Suppressor macrophage treated with lipopolysaccharide for 4 hours (primary cell): ENCODE measurements at places on chromosomes 7 and 10.

- DNase-seq = no peak
Observed at GRCh38 chr7:108132551-108133265, 2.5 kb upstream of the LAMB4 start.

DNA sequence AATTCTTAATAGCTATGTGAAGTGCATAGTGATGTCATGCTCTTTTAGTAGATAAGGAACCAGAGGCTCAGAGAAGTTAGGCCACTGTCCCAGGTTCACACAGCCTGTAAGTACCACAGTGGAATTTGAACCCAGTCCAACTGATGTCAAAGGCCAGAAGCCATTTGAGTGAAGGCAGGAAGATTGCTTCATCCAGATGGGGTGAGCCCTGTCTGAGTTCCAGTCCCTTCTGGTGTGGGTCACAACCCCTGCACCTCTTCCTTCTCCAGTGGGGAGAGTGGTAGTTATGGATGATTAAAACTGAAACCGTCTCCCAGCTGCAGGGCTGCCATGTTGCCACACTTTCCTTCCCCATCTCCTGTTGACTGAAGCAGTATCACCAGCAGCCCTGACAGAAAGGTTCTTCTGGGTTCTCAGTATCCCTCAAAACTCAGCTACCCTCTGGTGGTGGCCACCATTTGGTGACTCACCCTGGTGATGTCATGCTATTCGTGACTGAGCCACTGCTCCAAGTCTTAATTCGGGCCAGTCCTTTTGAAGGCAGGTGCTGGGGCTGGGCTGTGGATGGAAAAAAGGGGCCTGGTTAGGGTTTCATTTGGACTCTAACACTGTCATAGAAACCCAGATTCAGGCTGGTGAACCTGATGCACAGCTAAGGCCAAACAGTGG lies 1.5 kb upstream of the C10orf95 start:
- DNase-seq = peak; percentile 95

- DNase-seq = no peak
Observed at GRCh38 chr7:27119412-27119911, 11.1 kb downstream of the HOXA4 start.

DNA sequence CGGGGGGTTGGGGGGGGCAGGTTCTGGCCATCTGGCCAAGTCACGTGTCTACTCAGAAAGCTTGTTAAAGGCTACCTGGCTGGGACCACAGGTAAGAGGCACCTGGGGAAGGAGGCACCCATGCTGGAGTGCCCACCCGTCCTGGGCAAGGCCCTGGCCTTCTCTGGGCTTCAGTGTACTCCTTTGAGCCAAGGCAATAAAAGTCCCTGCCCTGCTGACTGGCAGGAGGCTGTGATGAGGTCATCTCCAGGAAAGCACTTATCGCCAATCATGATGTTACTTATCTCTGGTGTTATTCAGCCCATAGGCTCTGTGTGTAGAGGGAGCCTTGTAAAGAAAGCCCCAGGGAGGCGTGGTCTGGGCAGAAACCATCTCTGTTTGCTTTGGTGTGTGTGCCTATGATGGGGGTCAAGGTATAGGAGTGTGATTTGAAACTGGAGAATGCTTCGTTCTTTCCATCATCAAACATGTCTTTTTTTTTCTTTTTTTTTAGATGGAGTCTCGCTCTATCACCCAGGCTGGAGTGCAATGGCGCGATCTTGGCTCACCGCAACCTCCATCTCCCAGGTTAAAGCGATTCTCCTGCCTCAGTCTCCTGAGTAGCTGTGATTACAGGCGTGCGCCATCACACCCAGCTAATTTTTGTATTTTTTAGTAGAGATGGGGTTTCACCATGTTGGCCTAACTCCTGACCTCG lies 2.5 kb upstream of the CLDN4 start:
- peak; percentile 57 for DNase-seq

DNA sequence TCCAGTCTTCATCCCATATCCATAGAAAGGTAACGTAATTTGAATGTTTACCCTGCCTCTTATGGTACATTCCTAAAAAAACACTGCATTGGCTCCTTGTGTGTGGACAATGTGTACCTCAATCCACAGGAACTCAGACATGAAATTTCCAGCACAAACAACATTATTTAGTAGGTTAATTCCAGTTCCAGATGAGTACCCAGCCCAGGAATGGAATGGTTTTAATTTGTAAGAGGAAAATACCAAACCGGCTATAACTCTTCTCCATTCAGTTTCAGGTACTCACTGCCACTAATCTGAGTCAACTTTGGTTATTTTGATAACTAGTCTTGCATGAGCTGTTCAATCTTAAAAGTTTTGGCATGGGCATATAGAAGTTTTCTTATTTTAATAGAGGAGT lies 39.0 kb downstream of the TFPI2 start:
- no peak for DNase-seq

DNA sequence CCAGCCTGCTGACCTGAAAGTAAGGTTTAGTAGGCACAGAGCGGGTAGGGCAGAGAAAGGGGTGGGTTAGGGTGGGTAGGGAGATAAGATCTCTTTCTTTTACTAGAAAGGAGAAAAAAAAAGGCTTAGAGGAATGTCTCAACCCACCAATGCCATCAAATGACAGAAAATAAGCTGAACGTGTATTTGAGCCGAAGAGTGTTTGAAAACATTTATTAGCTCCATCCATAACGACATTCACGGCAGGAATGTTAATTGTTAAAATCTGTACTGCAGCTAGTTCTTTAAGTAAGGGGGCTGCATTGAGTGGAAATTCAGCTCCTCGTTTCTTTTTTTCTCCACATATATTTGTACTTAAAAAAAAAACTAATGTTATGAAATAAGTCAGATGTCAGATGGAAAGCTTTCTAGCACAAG lies 63.7 kb upstream of the ARID5B start:
- DNase-seq = no peak

- DNase-seq = no peak
Observed at GRCh38 chr10:10623958-10624566, 393.6 kb upstream of the CELF2 start.

DNA sequence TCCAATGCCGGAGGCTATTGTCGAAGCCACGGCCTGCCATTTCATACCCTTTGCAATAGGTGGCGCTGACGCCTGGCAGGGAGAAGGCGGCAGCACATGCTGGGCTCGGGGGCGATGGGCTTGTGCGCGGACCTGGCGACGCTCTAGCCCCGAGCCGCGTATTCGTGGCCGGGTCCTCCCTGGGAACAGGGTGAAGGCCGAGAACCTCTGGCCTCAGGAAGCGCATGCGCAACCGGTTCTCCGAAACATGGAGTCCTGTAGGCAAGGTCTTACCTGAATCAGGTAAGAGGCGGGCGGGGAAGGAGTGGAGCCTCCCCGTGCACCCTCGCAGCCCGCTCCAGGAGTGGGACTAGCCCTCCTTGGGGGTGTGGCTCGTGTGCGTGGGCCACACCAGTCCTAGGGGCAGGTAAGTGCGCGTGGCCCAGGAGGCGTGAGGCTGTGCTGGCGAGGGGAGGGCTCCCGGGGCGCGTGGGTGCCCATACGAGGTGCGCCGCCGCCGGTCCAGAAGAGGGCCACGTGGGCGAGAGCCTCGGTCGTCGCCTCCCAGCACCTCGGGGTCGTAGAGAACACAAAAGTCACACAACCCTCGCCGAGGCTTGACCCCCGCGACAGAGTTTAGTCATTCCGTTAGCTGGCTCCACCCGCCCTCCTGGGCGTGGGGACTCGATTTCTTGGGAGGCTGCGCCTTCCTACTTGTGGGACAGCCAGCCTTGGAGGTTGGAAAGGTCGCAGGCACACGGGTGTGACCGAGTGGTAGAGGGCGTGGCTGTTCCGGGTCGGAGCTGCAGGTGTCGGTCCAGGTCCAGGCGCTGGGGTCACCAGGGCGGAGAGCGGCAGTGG lies 5.6 kb upstream of the MEST start:
- peak; percentile 60 for DNase-seq

DNA sequence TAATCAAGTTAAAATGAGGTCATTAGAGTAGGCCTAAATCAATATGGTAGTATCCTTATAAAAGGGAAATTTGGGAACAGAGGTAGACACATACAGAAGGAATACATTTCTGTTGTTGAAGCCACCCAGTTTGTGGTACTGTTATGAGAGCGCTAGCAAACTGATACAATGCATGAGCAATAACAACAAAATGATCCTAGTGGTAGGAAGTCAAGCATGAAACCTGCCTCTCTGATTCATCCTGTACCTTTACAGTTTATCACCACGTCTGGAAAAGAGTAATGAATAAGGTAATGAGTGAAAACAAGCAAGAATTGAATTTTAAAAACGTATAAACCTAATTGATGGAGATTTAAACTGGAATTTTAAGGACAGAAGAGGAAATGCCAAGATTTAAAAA lies 217.2 kb downstream of the PCLO start:
- no peak for DNase-seq

GRCh38 chr7:111012799-111013675 lies 77.9 kb upstream of the LRRN3 start:
- peak; percentile 11 for DNase-seq

- no peak for DNase-seq
Observed at GRCh38 chr10:123669886-123670285, 3.7 kb downstream of the GPR26 start.

- DNase-seq = peak; percentile 36
Observed at GRCh38 chr7:129845972-129846327, 106.8 kb downstream of the UBE2H start.

DNA sequence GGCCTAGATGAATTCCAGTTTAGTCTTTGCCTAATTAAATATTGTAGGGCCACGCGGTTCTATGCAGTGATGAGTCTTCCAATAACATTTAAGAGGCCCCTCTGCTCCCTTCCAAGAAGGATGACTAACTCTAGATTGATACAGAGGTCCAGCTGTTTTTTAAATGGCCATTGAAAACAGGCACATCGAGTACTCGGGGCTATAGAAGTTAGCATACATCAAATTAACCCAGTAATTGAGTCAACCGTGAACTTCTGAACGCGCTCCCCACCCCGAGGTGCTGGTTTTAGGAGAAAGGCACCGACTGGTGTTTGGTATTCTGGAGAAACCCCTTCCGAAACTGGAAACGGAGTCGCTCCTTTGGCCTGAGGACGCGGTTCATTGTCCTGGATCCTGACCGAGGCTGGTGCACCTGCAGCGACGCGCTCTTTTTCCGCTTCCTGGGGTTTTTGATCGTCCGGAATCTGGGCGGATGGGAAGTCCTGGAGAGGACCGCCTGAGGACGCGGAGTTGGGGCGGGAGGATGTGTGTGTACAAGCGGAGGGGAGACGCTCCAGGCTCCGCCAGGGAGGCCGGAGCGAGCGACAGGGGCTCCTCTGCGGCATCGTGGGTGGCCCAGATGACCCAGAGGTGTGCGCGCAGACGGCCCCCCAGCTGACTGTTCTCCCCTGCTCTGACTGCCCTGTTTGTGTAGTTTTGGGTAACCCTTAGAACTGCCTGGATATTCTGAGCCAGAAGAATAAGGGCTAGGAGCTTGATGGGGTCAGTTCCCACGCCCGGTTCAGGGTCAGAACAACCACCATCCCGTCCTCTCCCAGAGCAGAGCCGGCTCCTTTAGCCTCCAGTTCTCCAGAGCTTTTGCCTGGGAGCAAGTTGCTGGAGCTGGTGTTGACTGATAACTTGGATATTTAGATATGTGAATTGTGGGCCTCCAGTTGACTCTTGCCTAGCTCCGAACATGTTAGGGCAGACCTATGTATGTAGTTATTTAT lies 711 bp downstream of the FAM221A start:
- peak; percentile 47 for DNase-seq

- DNase-seq = no peak
Observed at GRCh38 chr7:135719688-135720087, 8.3 kb downstream of the SLC13A4 start.

GRCh38 chr7:112370436-112370835 lies 79.8 kb upstream of the IFRD1 start:
- DNase-seq = no peak

GRCh38 chr10:21962358-21962757 lies 41.2 kb downstream of the DNAJC1 start:
- DNase-seq = no peak

GRCh38 chr7:135733603-135734342 lies 5.8 kb upstream of the SLC13A4 start:
- DNase-seq = no peak

- DNase-seq = no peak
Observed at GRCh38 chr7:107446988-107447387, 22.9 kb upstream of the GPR22 start.

DNA sequence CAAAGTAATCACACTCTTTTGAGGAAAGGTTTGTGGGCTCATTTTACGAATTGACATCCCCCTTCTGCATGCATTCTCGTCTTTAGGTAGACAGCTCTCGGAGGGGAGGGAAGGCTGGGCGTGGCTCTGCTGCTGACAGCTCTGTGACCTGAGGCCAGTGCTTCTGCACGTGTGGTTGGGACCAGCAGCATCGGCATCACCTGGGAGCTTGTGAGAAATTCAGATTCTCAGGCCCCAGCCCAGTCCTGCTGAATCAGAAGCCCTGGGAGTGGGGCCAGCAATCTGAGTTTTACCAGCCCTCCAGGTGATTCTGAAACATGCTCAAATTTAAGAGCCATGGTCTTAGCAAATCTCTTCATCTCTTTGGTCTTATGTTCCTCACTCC lies 89.4 kb downstream of the JCAD start:
- no peak for DNase-seq

DNA sequence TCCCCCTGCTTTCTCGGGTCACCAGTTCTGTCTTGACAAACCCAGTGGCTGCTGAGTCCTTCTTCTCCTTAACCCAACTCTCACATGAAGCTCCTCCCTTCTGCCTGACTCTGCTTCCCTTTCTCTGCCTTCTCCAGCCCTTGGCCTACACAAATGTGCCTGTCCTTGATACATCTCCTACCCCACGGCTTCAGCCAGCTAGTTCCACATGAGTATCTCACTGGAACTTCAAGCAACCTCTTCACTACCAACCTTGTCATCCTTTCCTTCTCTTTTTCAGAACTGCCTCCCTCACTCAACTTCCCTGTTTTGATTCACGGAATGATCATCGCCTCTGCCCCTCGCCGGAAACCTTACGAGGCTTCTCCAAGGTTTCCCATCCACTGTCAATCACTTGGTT lies 55.9 kb downstream of the PDIA4 start:
- peak; percentile 86 for DNase-seq

GRCh38 chr7:143882020-143882603 lies 19.9 kb downstream of the TCAF1 start:
- DNase-seq = no peak

GRCh38 chr7:48390388-48391327 lies 219.4 kb downstream of the ABCA13 start:
- peak; percentile 81 for DNase-seq

DNA sequence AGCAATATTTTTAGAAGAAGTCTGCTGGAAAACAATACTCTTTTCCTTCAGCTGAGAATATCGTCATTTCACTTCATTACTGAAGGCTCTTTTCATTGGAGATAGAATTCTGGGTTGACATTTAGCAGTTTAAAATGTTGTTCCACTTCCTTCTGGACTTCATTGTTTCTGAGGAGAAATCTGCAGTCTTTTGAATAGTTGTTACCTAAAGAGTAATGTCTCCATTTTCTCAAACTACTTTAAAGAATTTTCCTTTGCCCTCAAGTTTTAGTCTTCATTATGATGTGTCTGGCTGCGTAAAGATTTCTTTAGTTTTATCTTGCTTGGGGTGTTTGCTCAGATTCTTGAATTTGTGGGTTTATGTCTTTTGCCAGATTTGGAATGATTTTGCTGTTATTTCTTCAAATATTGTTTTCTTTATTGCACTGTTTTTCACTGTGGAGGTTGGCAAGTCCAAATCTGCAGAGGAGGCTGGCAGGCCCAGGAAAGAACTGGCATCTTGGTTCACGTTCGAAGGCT lies 136.3 kb downstream of the DNAJB6 start:
- no peak for DNase-seq

- peak; percentile 67 for DNase-seq
Observed at GRCh38 chr7:38796626-38797501, 112.1 kb downstream of the VPS41 start.
